A549 treated with CORT108297 at 1 μM for 4 hours (cell line): ENCODE measurements at places on chromosomes 1 and 21. TPM values are rescaled to one million over a fixed set of nuclear protein-coding genes. Genes with fewer than 3 reads are reported as not detected.

TMOD4 gene
- total RNA-seq = 0.30 to 0.46 TPM (median 0.35 TPM) in 4 of 5 replicates, not detected in the other

FAM78B gene
- total RNA-seq = 0.12 to 0.46 TPM (median 0.33 TPM) in 5 replicates

SPATA46 gene
- not detected in 5 replicates for total RNA-seq

C1QB gene
- total RNA-seq = not detected in 5 replicates

LINGO4 gene
- total RNA-seq = not detected in 5 replicates

LRRC52 gene
- total RNA-seq = not detected in 5 replicates

RNF220 gene
- total RNA-seq = 50.7 to 65.7 TPM (median 60.5 TPM) in 5 replicates
